ENCODE measurements at places on chromosomes 16 and 17.
A peak's percentile ranks its signal among the peaks of the same experiment; 100 is the strongest.

- H3K36me3 ChIP-seq, result no peaks in the 10 kb centered on the region
- H3K27ac ChIP-seq, result no peak overlapping the region
- peaks cover 39% of the 10 kb centered on the region for H3K4me1 ChIP-seq
- DNase-seq, result peak; percentile 61
Observed at GRCh38 chr16:17476414-17477259, 5.9 kb upstream of the XYLT1 start.

- no peak overlapping the region for H3K27ac ChIP-seq
- H3K4me3 ChIP-seq, result no peak overlapping the region
- H3K36me3 ChIP-seq, result no peaks in the 10 kb centered on the region
- peaks cover 50% of the 10 kb centered on the region for H3K4me1 ChIP-seq
- peaks cover 22% of the 10 kb centered on the region for H3K27me3 ChIP-seq
Observed at GRCh38 chr17:4505187-4505586, 6.5 kb downstream of the SPNS2 start.

DNA sequence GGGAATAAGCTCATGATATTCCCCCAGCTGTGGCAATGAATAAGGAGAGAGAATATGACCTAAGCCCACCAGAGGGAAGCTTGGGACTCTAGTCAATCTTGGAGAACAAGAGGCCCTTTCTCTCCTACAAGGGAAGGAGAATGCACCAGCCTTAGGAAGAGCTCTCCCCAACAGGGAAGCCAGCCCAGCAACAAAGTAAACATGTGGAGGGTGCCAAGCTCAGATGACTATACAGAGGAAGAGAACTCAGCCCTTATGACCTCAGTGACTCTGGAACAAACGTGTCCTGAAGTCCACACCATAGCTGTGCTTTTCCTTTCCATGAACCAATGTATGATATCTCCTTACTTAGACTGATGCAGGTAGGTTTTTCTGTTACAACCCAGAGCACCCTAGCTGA lies 219.7 kb downstream of the GSG1L start:
- no peak overlapping the region for H3K27ac ChIP-seq
- no peaks in the 10 kb centered on the region for H3K4me1 ChIP-seq
- peaks cover 3% of the 10 kb centered on the region for H3K27me3 ChIP-seq

- no peak overlapping the region for H3K27ac ChIP-seq
- peaks cover 6% of the 10 kb centered on the region for H3K4me1 ChIP-seq
- peak; percentile 65 for DNase-seq
- H3K27me3 ChIP-seq, result no peaks in the 10 kb centered on the region
- H3K36me3 ChIP-seq, result peaks cover 34% of the 10 kb centered on the region
- H3K4me3 ChIP-seq, result no peak overlapping the region
Observed at GRCh38 chr16:84062734-84063640, 20.4 kb upstream of the SLC38A8 start.

GRCh38 chr16:52718046-52718445 lies 171.1 kb upstream of the TOX3 start:
- no peak overlapping the region for H3K4me3 ChIP-seq
- no peak for DNase-seq
- H3K27ac ChIP-seq, result no peak overlapping the region

DNA sequence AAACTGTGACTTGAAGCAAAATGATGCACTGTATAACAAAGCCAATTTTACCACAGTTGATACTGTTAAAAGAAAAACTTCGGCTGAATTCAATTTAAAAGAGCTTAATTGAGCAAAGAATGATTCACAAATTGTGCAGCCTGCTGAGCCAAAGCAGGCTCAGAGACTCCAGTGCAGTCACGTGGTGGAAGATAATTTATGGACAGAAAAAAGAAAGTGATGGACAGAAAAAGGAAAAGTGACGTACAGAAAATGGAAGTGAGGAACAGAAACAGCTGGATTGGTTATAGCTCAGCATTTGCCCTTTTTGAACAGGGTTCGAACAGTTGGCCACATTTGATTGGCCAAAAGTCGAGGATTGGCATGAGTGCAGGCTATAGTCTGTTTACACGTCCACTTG lies 25.7 kb downstream of the ZSWIM7 start:
- no peak overlapping the region for H3K4me3 ChIP-seq
- peaks cover 5% of the 10 kb centered on the region for H3K4me1 ChIP-seq
- H3K27me3 ChIP-seq, result peaks cover 2% of the 10 kb centered on the region

DNA sequence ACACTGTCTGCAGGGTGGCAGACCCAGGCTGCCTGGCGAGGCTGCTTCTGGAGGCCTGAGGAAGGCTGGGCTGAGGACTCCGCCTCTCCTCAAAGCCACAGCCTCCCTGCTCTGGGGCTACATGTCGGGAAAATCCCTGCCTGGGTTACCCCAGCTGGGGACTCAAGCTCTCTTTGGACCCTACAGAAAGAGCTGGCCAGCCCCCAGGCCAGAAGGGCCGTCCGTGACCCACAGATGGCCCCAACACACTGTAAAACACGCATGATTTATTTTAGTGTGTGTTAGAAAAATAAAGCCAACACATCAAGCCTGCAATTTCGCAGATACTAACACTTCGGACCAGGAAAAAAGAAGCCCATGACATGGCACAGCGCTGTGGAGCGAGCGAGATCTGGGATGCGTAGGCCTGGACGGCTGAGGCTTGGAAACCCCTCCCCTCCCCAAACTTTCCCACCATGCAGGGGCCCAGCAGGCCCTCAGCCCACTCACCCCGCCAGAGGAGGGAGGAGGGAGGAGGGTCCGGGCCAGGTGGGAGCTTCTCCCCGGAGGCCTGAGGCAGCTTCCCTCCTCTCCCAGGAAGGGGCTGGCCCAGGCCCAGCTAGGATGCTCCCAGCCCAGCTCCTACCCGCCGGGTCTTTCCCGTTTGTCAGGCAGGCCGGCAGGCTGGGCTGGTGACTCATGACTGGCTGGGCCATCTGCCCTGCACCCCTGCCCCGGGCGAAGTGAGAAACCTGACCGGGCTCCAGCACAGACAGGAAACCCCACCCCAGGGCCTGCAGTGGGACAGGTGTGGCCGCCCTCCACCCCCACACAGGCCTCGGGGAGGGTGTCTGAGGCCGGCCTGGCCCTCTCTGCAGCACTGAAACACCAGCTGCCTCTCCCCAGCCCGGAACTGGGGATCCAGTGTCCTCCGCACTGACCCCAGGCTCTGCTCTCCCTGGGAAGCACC lies 34.1 kb upstream of the SLC38A10 start:
- no peaks in the 10 kb centered on the region for H3K36me3 ChIP-seq
- H3K27ac ChIP-seq, result no peak overlapping the region
- no peaks in the 10 kb centered on the region for H3K27me3 ChIP-seq
- no peak overlapping the region for H3K4me3 ChIP-seq

DNA sequence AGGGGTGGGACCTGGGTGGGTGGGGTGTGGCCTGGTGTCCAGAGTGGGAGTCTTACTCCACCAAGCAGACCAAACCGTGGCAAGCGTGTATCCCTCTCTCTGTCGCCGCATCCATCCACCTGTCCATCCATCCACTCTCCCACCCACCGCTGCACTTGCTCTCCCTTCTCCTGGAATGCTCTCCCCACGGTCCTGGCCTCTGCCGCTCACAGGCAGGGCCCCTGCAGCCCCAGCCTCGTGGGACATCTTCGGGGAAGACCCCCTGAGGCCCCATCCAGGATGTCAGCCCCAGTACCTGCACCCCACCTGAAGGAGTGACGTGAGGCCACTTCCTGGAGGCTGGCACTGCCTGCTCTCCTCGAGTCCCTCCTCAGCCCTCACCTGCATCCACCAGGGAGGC lies 189.5 kb upstream of the GSE1 start:
- no peak overlapping the region for H3K4me3 ChIP-seq
- H3K36me3 ChIP-seq, result no peaks in the 10 kb centered on the region
- DNase-seq, result no peak
- H3K4me1 ChIP-seq, result peaks cover 2% of the 10 kb centered on the region
- H3K27ac ChIP-seq, result no peak overlapping the region

DNA sequence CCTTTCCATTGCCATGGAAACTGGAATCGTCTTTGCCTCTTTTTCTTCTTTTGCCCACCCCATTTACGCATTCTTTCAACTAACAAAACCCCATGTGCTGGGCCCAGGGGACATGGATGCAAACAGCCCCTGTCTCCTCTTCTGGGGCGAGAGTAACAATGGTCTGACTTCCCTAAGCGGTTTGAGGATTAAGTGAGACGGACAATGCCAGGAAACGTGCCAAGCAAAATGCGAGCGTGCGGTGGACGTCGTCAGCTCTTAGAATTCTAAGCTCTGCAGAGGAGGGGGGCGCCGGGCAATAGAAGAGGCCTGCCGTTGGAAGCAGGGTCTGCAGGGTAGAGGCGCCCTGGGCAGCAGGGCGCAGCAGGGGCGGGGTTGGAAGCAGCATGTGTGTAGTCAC lies 42.4 kb upstream of the JPH3 start:
- no peak overlapping the region for H3K4me3 ChIP-seq
- H3K27ac ChIP-seq, result no peak overlapping the region
- H3K4me1 ChIP-seq, result peaks cover 2% of the 10 kb centered on the region
- peaks cover 3% of the 10 kb centered on the region for H3K36me3 ChIP-seq
- H3K27me3 ChIP-seq, result peaks cover 1% of the 10 kb centered on the region
